ENCODE measurements at places on chromosomes 12 and 14.

DNA sequence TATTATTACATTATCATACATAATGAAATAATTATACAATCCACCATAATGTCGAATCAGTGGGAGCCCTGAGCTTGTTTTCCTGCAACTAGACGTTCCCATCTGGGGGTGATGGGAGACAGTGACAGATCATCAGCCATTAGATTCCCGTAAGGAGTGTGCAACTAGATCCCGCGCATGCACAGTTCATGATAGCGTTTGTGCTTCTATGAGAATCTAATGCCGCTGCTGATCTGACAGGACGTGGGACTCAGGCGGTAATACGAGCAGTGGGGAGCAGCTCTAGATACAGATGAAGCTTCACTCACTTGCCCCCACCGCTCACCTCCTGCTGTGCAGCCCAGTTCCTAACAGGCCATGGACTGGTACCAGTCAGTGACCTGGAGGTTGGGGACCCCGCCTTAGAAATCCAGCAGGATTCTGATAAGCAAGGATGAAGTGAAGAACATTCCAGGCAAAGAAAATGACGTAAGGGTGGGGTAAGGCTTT lies 204.6 kb downstream of the ETV6 start:
- no peak for DNase-seq

DNA sequence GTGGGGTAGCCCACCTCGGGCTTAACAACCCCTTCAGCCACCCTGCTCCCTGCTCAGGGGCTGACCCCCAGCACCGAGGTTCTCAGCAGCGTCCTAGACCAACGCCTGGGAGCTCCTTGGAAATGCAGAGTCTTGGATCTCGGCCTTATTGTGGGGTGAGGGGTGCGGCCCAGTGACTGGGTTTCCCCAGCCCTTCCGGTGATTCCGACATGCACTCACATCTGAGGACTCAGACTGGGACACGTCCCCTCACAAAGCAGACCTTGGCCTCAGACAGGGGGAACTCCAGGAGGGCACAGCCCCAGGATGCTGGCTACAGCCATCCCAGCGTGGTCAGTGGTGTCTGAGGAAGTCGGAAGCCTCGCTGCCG lies 117.7 kb downstream of the RFLNA start:
- no peak for DNase-seq

DNA sequence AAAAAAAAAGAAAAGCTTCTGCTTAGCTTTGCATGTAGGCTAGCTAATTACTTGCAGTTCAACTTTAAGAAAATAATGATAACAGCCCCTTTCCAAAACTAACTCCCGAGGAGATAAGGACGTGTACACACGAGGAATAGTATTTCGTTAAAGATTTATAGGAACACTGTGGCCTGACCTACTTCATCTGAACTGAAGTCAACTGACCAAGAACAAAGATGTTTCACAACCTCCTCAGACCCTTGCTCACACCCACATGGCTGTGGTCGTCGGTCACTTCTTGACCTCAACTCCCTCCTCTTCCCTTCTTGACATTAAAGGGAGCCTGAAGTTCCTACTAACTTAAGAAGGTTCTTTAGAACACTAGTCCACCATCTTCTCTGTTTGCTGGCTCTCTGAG lies 25.3 kb upstream of the FAM181A start:
- DNase-seq, result no peak

DNA sequence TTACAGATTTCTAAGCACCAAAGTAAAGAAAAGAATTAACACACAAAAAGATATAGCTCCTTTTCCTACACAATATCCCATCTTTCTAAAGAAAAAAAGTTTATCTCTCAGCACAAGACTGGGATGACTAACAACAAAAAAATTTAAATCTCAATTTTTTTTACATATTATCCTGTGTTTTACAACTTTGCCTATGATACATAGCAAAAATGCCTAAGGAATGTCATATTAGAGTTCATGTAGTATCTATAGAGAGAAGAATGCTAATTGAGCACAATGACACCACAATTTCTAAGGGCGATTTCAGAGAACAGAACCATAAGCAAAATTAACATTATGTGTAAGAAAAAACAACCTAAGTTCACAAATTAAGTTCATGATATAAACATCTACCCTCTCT lies 16.3 kb downstream of the C2CD5 start:
- DNase-seq, result peak; percentile 89

- no peak for DNase-seq
Measured at GRCh38 chr14:95425369-95426115, 90.9 kb downstream of the SYNE3 start.

- no peak for DNase-seq
Measured at GRCh38 chr14:82153689-82154088, 620.0 kb upstream of the SEL1L start.

DNA sequence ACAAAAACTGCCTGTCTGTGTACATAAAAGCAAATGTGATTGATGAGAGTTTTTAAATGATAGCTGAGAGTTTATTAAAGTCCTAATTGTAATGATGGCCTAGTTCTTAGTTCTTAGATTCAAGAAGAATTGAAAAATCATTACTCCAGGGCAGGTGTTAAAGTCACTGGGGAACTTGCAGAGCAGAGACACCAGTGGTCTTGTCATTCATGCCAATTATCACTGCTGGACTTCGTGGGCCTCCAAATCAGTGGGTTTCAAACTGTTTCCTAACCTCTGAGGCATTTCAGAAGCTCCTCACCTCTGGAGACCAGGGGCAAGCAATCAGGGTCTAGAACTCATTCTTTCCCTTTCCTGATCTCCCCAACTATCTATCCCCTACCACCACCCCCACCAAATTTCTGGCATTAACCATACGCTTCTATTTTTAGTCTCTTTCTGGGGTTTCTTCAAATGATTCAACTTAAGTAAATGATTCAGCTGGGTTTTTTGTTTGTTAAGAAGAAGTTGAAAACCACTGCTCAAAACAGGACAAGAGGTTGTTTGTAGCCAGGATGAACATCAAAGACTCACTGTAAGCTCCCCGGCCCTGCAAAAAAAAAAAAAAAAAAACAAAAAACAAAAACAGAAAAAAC lies 80.1 kb downstream of the CEP83 start:
- DNase-seq, result peak; percentile 3

- no peak for DNase-seq
Measured at GRCh38 chr14:47978871-47979270, 303.5 kb upstream of the MDGA2 start.

- DNase-seq, result no peak
Measured at GRCh38 chr12:124514145-124514995, 53.0 kb downstream of the NCOR2 start.

DNA sequence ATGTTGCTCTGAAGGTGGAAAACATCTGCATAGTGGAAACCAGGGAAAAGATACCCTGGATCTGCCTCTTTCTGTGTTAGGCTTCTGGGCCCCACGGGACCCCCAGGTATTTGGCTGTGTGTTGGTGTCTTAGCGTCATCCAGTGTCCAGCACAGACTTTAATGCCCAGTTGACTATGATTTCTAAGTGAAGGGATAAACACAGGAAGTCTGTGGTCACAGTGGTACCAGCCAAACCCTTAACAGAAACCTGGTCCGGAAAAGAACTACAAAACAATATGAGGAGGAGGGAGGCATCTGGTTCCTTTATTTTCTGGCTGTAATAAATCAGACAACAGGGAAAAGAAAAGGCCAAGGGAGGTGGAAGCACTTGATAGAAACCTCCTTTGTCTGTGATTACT lies 56.4 kb downstream of the CMKLR1 start:
- DNase-seq, result no peak
